ENCODE measurements at places on chromosomes 5 and 9.

GRCh38 chr5:155982354-155982753 is 344.6 kb upstream of the SGCD start:
- DNase-seq, result no peak

DNA sequence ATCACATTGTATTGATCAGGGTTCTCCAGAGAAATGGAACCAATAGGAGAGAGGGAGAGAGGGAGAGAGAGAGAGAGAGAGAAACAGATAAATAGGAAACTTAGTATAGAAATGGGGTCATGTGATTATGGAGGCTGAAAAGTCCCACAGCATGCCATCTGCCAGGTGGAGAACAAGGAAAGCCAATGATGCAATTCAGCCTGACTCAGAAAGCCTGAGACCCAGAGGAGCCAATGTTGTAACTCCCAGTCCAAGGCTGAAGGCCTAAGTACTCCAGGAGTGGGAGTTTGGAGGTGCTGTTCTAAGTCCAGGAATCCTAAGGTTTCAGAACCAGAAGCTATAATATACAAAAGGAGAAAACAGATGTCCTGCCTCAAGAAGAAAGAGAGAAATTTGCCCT is 48.4 kb upstream of the ISOC1 start:
- no peak for DNase-seq

- peak; percentile 1 for DNase-seq
Measured at GRCh38 chr5:88826646-88827585, 56.1 kb downstream of the MEF2C start.

- DNase-seq, result no peak
Measured at GRCh38 chr9:22148876-22149637, 140.0 kb upstream of the CDKN2B start.

- DNase-seq, result no peak
Measured at GRCh38 chr9:130167927-130168326, 4.3 kb upstream of the NCS1 start.

DNA sequence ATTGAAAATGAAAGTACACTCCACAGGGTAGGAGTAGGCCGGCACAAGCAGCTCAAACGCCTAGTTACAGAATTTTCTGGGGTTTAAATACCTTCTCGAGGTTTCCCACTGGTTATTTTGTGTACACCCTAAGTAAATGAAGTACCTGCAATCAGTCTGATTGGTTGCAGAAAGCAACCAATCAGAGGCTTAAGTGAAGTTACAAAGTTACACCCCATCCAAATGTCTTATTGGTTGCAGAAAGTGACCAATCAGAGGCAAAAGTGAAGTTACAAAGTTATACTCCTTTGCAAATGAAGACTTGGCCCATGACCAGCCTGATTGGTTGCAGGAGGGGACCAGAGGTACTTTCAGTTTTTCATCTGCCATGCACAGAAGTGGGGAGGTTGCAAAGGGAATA is 33.2 kb upstream of the ERAP2 start:
- no peak for DNase-seq

Measured in activated T-cell treated with anti-CD3 and anti-CD28 coated beads, Interleukin-2, amount 50 U/mL, for 72 hours (primary cell).